Ovary (tissue), 10 donors: ENCODE measurements at places on chromosomes 16 and 17.

DNA sequence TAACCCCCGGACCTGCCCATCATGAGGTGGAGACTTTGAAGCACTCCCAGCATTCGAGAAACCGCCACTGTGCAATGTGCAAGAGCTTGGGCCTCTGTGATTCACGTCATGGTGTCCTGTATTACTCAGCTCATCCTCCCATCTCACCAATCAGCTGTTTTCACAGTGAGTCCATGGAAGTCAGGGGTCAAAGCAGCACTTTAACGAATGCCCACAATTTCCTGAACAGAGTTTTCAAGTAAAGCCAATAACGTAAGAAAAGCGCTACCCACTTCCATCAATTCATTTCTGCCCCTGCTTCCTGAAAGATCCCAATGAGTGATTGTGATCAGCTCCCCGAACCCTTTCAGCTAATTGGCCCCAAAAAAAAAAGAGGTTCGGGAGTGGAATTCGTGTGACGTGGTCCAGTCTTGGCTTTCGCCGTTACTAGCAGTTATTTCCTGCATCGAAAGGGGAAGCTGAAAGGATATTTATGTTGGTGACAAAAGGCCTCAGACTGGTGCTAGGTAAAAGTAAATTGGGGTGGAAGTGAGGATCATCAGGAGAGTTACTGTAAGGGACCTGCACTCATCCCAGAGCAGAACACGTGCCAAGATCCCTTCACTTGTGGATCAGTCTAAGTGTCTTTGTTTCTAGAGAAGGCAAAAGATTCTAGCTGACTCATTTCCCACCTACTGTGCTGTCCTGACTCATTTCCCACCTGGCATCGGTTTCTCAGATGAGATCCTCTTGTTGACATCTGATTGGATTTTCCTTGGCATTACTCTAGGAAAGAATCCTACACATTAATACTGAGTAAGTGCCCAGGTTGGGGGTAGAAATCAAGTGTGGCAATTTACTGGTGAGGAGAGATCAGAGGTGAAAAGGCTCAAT, 136.7 kb upstream of the NUDT7 start:
- no peak for DNase-seq

DNA sequence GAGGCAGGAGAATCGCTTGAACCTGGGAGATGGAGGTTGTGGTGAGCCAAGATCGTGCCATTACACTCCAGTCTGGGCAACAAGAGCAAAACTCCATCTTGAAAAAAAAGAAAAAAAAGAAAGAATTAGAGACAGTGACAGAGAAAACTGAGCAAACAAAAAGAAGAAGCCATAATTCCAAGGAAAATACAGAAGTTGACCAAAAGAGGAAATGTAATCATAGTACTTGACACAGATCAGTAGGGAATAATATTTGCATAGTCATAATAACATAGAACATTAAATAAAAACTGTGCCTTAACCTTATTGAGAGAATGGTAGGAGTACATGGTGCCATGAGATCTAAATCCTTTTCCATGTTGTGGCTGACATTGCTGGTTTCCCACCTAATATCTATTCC, 14.7 kb upstream of the USP31 start:
- DNase-seq = no peak

DNA sequence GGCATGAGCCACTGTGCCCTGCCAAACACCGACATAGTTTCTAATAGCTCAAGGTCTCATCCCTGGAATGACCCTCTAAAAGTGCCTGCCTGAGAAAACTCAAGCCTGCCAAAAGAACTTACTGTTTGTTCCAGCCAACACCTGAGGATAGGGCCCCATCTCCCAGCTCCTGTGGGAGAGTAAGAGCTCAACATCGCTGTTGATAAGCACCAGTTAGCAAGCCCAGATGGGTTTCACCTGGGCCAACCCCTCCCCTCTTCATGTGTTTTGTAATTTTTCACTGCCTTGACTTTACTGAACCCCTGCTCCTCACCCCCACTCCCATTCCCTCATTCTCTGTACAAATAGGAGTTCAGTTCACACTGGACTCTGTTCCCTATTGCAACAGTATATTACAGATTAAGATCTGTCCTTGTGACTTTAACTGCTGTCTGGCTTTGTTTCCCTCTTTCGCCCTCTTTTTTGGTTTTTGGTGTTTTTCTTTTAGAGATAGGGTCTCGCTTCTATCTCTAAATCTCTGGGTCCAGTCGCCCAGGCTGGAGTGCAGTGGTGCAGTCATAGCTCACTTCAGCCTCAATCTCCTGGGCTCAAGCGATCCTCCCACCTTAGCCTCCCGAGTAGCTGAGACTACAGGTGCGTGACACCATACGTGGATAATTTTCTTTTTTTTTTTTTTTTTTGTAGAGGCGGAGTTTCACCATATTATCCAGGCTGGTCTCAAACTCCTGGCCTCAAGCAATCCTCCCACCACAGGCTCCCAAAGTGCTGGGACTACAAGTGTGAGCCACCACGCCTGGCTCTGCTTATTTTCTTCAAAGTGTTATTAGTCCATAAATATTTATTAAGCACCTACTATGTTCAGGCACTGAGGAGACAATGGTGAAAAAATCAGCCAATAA, 12.3 kb downstream of the NUPR1 start:
- DNase-seq = no peak

GRCh38 chr17:78387977-78388941, 9.8 kb downstream of the PGS1 start:
- DNase-seq = no peak

DNA sequence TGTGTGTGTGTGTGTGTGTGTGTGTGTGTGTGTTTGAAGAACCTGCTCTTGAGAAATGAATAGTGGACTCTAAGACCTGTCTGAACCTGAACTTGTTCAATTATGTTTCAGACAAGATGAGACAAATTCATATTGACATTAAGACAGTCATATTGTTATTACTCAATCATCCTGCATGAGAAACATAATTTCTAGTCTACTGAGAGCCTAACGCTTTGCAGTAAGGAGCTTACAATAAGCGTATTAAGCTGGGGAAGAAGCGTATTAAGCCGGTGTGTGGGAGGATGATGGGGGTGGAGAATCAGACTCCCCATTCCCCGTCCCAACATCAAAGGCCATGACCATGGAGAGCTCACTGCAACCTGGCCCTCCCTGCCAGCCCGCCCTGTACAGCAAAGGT, 22.4 kb upstream of the MNT start:
- no peak for DNase-seq

GRCh38 chr17:79125503-79125902, 50.9 kb downstream of the ENGASE start:
- DNase-seq = no peak

DNA sequence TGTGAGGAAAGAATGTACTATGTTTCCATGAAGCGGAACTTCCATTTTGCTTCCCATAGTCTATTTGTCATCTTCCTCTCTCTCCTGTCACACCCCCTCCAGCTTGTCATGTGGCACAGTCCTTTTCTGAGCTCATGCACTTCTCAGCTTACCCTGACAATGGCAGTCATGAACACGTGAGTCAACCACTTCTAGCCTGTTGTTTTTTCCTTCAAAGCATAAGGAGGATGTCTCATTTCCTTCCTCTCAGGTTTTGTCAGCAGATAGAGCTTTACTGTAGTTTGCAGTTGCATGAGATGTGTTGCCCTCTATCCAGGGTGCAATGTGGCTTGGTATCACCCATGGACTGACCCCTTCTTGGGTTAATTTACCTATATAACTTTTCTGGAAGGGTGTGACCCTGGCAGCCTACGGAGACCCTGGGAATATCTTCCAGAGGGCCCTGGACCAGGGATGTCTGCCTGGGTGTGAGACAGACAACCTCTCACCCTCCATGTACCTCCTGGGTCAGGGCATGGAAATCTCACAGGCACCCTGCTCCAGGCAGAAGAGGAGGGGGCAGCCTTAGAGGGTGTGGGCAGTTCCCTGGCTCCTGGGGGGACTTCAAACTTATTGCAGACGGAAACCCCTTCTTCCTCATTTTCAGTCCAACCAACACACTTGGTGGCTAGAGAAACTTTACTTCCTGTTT, 4.0 kb upstream of the ZNF267 start:
- no peak for DNase-seq

DNA sequence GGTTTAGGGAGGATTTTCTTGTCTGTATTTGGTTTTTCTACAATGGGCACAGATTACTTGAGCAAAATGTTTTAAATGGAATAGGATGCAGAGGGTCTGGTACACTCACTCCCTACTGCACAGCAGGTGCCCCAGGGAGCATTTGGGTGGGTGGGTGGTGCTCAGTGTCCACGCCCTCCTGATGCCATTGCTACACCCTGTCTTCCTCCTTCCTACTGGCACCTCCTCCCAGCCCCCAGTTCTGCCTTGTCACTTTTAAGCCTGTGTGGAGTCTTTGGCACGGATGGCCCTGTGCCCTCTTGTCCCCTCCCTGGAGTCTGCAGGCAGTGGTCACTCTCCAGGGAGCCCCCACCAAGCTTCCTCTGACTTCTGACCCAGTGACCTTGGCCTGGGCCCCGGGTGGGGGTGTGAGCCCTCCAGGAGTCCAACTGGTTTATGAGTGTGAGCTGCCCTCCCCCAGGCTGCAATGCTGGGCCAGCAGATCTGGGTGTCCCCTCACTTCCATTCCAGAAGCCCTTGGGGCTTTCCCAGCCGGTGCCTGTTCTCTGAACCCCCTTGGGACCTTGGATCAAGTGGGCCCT, 15.5 kb downstream of the LLGL2 start:
- no peak for DNase-seq

DNA sequence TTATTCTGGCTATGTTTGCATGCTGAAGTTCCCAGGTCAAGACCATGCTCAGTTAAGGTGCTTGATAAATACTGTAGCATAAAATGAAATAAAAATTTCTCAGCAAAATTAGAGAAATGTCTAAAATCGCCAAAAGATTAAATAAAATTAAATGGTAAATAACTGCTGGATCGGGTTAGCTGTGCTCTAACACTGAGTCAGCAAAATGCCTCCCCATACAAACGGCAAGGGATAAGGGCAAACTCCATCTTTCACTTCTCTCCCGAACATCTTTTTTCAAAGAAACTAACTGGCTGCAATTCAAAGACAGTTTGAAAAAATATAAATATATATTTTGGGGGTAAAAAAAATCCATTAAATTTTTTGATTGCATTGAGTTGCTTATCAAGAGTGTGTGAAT, 162.2 kb upstream of the ZFHX3 start:
- no peak for DNase-seq

- DNase-seq = no peak
These were observed 3.9 kb upstream of the SOX9 start for GRCh38 chr17:72116661-72117521.

DNA sequence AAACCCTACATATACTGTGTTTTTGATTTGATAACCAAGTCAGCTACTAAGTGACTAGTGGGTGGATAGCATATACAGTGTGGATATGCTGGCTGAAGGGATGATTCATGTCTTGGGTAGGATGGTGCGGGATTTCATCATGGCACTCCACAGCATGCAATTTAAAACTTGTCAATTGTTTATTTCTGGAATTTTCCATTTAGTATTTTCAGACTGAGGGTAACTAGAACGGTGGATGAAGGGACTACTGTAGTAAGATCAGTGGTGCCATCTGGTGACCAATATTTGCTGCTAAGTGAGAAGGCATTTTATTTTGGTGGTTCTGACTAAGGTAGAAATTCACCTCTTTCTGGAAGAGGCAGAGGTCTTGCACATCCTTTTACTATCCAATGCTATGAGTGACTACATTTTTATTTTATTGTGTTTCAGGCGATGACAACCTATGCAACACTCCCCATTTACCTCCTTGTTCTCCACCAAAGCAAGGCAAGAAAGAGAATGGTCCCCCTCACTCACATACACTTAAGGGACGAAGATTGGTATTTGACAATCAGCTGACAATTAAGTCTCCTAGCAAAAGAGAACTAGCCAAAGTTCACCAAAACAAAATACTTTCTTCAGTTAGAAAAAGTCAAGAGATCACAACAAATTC, 3.1 kb downstream of the CDC6 start:
- DNase-seq = no peak

- no peak for DNase-seq
These were observed 22.0 kb downstream of the CCDC102A start for GRCh38 chr16:57514371-57514770.

DNA sequence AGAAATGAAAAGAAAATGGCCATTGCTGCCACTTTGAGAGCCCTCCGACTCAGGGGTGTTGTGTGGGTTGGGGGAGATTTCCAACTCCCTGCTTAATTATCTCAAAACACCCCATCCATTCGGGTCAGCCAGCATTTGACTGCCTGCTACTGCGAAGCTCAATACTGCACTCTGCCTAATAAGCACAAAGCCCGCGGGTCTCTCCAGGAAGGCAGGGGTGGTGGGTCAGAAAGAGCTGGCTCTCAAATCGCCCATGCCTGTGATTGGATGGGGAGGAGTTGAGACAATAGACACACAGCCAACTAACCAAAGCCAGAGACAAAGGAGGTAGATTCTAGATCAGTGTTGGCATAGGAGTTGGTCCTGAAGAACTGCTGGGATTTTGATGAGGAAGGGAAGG, 2.3 kb upstream of the XAF1 start:
- DNase-seq = no peak

DNA sequence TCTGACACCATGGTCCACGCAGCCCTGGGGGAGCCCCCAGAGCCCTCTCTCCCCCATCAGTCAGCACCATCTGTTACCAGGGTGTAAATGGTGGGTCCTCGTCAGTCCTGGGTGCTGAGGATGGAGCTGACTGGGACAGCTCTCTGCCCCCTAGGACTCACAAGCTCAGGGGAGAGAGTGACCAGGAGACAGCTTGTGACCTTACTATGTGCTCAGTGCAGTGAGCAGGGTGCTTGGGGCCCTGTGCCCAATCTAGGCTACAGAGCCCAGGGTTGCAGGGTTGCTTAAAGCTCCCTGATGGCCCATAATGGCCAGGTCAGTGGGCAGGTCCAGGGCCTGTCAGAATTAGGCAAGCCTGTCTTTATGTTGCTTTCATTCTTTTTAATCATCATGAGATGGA, 11.3 kb downstream of the MMP2 start:
- no peak for DNase-seq

GRCh38 chr16:311725-312124, 28.8 kb downstream of the PDIA2 start:
- no peak for DNase-seq

DNA sequence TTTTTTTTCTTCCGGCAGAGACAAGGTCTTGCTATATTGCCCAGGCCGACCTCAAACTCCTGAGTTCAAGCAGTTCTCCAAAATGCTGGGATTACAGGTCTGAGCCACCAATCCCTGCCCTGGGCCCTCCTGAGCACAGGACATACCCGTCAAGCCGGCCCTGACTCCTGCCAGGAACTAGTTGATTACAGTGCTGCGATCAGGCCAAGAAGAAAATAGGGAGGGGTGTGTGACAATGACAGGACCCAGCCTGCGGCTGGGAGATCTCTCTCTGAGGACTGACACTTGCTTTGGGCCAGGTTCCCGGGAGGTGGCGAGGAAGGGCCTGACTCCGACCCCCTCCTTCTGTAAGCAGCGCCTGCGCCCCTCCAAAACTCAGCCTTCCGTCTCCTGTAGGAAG, 276.6 kb downstream of the MRTFB start:
- no peak for DNase-seq

GRCh38 chr17:81735264-81736102, 23.4 kb downstream of the SLC25A10 start:
- DNase-seq = no peak
